ENCODE measurements at places on chromosomes 5 and 9.

DNA sequence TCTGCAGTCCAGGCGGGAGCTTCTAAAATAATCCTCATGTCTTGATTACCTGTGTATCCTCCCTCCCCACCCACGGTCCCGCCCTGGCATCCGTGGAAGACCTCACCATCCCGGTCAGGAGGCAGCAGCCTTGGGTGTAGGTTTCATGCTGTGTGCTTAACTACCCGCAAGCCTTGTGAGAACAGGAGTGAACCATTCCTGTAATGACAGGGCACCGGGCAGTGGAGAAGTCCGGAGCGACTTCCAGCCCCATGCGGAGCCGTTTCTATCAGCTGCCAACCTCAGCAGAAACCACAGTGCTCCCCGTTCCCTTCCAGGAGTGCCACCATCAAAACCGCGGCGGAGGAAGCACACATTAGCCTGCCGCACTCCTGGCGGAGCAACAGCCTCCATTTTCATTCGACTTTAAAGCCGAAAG is 123.5 kb upstream of the LMX1B start:
- no peak for DNase-seq

DNA sequence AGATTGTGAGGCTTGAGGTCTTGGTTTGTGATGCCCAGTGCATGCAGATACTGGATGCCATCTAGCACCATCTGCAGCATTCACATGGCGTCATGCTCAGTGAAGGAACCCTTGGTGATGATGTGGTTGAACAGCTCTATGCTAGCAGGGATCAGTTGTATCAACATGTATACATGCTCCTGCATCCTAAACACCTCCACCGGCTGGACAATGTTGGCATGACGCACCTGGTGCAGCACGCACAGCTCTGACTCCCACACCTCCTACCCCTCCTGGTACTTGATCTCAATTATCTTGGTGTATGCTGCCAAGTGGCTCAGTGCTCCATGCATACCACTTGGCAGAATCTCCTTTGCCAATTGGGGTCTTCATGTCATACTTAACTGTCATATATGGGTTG is 49.1 kb downstream of the MTREX start:
- no peak for DNase-seq

DNA sequence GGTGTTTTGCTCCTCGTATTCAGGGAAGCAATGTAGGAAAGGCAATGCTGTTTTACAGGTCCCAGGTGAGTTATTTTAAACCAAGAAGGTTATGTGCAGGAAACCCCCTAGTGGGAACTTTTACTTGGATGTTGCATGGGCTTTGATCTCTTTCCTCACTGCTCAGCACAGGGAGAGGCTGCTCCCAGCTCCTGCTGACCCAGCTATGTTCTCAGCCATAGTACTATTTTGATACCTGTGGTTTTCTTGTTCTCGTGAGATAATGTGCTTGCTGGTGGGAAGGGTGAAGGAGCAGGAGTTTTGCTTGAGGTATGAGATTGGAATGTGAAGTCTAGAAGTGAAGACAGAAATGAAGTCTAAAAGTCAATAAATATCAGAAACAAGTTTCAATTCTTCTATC is 265.6 kb upstream of the FBXL7 start:
- no peak for DNase-seq

DNA sequence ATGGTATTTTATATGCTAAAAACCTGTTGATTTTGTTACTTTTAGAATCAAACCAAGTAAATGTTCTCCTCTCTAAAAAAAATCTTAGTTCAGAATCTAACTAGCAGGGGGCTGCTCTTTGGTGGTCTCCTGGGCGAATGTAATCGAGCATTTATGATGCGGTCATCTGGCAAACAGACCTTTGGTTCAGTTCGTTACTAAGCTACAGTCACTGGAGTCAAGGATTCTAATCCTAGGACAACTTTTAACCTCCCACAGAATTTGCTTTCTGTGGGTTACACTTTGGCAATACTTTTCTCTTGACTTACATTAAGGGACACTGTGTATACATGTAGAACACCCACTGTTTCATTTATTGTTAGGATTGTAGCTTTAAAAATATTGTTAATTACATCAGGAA is 26.3 kb upstream of the FREM1 start:
- DNase-seq = no peak

DNA sequence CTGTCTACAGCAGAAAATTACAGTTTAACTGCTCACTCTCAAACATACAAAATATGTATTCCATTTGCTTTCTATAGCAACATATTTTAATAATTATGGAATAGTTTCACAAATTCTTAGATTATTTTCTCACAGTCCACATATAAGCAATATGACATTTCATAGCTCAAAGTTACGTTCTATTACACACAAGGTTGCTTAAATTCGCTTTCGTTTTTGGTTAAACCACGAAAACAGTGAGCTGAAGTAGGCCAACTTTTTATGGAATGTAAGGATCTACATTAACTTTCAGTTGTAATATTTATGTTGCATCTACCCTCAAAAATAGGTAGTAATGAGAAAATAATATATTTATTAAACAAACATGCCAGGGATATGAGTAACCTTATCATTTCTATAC is 966.0 kb upstream of the ACO1 start:
- no peak for DNase-seq

GRCh38 chr9:120369608-120370220 is 210.3 kb downstream of the CDK5RAP2 start:
- no peak for DNase-seq

DNA sequence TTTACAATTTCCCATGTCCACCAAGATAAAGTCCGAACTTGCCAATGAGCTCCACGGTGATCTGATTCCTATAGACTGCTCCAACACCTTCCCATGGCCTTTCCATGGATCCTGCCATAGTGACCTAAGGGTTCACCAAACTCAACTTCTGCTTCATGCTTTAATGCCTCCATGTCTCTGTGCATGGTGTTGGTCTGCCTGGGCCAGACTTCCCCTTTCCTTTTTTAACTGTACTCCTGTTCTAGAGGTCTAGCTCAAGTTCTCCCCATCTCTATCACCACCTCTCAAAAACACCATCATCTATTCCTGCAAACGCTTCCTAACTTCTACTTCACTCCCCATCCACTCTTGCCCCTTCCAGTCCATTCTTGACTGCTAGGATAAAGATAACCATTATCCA is 14.8 kb upstream of the SMARCA2 start:
- DNase-seq = no peak

- DNase-seq = no peak
Observed at GRCh38 chr5:43110606-43111170, 10.0 kb upstream of the ZNF131 start.

DNA sequence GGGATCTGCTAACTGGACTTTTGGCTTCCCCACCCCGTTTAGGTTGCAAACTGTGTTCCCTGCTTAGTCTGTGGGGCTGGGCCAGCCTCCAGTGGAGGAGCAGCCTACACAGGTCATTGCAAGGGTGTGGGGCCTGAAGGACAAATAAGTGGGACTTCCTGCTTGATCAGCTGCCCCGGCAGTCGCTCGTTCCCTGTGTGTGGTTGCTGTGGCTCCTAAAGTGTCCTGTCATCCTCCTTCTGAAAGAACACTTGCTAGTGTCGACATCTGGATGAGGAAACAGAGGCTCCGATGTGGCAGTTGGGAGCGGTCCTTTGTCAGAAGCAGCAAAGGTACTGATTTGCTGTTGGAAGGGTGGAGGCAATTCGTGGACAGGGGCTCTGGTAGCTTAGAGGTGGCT is 88.9 kb upstream of the TBCA start:
- no peak for DNase-seq

DNA sequence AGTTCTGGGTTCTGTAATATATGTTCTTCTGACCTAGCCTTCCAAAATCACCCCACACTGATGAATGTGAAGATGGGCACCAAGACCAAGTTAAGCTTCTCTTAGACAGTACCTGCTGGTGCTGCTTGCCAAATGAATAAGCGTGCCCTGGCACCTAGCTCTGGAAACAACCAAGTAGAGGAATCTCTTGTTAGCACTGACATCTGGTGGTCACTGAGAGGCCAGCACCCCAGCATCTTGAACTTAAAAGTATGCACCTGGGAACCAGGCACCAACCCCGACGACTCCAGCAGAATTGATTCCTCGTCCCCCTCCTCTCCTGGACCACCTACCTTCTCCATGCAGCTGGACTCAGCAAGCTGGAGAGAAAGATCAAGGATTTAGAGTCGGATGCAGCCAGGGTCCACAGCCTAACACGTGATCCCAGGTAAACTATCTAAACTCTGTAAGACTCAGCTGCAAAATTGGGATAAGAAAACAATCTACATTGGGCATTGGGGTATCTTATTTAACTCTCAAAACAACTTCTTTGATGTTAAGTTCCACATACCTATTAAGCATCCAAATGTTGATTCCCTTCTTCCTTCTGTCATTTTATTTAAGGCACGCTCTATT is 89.8 kb downstream of the SLC1A3 start:
- DNase-seq = no peak

DNA sequence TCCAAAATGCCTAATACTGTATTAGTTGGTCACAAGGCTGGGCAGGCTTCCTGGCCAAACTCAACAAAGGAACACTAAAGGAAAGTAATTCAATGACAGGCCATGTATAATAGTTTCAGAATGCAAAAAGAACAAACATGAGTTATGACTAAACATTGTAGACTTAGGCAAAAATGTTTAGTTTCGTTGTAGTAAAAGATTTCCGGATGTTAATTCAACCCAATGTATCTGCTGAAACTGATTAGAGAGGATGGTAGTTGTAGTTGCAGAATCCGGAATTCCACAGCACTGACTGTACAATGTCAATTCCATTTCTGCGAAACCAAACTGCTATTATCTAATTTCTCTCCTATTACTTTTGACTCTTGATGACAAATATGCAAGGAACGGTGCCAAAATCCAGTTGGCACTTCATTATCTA is 117.9 kb upstream of the FST start:
- no peak for DNase-seq

- no peak for DNase-seq
Observed at GRCh38 chr5:109421956-109422355, 12.2 kb upstream of the PJA2 start.

- DNase-seq = no peak
Observed at GRCh38 chr5:115579747-115580173, 22.5 kb downstream of the TICAM2 start.

GRCh38 chr5:3843706-3844105 is 248.1 kb downstream of the IRX1 start:
- DNase-seq = no peak

DNA sequence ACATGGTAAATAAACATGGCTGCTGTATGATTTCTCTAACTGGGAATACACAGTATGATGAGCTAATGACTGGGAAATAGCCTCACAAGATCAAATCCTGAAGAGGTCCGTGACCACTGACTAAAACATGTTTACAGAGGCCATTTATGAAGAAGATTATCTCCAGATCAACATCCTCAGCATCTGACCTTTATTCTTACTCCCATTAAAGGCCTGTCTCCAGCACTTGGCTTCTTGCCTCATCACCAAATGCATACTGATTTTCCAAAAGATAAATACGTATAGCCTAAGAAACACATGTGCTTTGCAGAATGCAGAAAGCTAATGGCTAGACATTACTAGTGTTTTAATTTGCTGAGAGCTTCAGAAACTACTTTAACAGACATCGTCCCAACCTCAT is 108.0 kb upstream of the TSLP start:
- no peak for DNase-seq

GRCh38 chr5:9063615-9064245 is 482.1 kb downstream of the SEMA5A start:
- DNase-seq = no peak

DNA sequence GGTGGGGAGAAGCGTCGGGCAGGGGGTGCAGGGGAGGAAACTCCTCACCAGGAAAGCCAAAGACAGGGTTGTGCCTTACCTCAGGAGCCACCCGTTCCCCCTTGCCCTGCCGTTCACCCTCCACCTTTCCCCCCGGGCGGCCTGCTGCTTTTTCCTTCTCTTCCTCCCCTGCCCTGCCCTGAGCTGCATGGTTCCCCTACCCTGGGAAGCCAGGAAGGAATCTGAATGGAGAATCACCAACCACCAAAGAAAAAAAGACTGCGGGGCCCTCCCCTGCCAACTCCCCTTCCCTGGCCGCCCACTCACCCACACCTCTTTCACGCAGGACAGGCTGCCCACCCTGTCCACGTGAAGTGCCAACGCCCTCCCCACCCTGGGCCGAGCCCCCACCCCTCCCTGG is 820 bp upstream of the NFX1 start:
- no peak for DNase-seq

DNA sequence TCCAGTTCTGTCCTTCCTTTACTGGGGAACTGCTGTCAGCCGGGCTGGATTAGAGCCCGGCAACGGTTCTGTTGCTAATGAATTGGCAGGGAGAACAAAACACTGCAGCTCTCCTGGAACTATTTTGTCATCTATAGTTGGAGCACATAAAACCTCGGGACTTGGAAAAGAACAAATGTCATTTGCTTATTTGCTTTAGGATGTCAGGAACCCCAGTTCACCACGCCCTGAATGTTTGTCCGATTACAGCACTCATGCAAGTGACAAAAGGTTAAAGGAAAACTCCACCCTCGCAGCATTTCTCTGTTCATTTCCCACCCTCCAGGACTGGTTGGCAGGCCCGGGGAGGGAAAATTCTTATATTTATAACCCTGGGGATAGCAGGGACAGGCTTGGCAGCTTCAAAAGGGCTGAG is 66.4 kb upstream of the PLPP1 start:
- DNase-seq = no peak

- no peak for DNase-seq
Observed at GRCh38 chr9:61674465-61674864, 484.6 kb downstream of the SPATA31A7 start.

- DNase-seq = no peak
Observed at GRCh38 chr5:36300191-36300926, 1.3 kb downstream of the RANBP3L start.

Data from NCI-H1436 treated with DMSO at 0.1 percent for 48 hours (cell line).